Peyer's patch (tissue), 4 donors: ENCODE measurements at places on chromosomes 4 and X. TPM values are rescaled to one million over a fixed set of nuclear protein-coding genes. Genes with fewer than 3 reads are reported as not detected.

The ATP6AP2 gene
- 56.6 TPM for total RNA-seq

The DOK7 gene
- total RNA-seq, result 5.7 TPM

The CENPVL2 gene
- total RNA-seq, result not detected

The FAM47A gene
- total RNA-seq, result not detected

The NDNF gene
- total RNA-seq, result 2.9 TPM

The CXorf65 gene
- not detected for total RNA-seq

The TEX13B gene
- total RNA-seq, result not detected

The CUL4B gene
- 59.4 TPM for total RNA-seq

The ATP2B3 gene
- not detected for total RNA-seq

The SLC10A4 gene
- total RNA-seq, result not detected

The CLDN34 gene
- total RNA-seq, result not detected

The UPF3B gene
- 7.2 TPM for total RNA-seq

The EVC gene
- total RNA-seq, result 1.6 TPM

The GYPE gene
- not detected for total RNA-seq

The NXF3 gene
- 63.5 TPM for total RNA-seq

The RNF175 gene
- total RNA-seq, result not detected
